ENCODE measurements at places on chromosomes 2 and 18.

GRCh38 chr2:136021976-136022375 is 36.5 kb upstream of the DARS1 start:
- DNase-seq = no peak

GRCh38 chr2:16566701-16567100 is 98.9 kb downstream of the CYRIA start:
- no peak for DNase-seq

- no peak for DNase-seq
Observed at GRCh38 chr2:46269001-46269400, 28.2 kb upstream of the EPAS1 start.

DNA sequence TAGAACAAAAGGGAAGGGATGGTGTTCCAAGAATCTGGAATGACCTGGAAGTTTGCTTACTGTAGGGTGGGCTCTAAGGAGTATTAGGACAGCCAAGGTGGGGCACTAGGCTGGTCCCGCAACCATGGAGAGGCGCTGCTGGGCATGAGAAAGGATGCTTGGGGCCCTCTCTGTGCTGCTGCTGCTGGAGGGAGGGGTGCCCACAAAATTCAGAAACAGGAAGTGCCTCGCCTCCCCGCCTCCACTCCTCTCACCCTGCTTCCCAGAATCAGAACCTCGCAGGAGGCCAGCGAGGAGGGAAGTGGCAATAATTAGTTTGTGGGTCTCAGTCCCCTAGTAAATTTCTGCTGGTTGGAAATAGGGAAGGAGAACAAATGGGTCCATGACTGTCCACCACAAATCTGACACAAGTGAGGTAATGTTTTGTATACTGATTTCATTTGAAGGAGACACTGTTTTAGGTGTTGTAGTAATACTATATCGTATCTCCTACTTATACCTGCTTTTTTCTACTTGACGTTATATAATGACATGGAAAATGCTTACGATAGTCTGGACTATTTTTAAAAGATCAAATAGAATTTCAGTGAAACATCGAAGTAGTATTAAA is 7.9 kb upstream of the PDCL3 start:
- DNase-seq = peak; percentile 36

DNA sequence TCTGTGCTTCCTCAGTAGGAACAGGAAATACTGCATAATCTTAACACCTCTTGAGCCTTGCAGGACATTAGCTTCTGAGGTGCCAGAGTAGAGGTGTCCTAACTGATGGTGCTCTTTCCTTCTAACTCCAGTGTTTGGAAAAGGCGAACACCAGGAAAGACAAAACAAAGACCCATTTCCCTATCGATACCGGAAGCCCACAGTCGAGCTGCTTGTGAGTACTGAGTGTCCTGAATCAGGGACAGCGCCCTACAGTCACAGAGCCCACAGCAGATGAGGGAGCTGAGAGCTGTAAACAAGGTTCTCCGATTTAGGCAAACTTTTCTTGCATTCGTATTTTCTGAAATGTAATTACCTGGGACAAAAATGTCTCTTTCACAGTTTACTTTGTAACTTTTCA is 50.7 kb downstream of the SLC14A2 start:
- no peak for DNase-seq

DNA sequence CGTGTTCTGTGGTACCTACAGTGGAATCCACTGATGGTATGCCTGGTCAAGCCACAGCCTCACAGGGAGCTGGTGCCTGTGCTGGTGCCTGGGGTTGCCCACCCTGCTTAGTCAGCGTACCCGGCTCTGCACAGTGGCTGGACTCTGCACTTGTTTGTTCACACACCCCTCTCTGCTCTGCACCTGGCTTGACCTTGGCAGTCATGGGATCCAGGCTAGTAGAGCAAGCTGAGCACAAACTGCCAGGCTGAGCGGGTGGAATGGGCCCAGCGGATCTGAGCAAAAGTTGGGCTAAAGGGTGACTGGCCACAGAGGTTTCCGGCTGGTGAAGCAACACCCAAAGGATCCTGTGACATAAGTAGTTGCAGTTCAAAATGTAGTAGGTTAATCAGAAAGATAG is 163.5 kb downstream of the CDH19 start:
- DNase-seq = no peak

- no peak for DNase-seq
Observed at GRCh38 chr2:127577208-127577475, 41.7 kb downstream of the MYO7B start.

GRCh38 chr2:36339607-36340218 is 15.9 kb upstream of the CRIM1 start:
- no peak for DNase-seq

DNA sequence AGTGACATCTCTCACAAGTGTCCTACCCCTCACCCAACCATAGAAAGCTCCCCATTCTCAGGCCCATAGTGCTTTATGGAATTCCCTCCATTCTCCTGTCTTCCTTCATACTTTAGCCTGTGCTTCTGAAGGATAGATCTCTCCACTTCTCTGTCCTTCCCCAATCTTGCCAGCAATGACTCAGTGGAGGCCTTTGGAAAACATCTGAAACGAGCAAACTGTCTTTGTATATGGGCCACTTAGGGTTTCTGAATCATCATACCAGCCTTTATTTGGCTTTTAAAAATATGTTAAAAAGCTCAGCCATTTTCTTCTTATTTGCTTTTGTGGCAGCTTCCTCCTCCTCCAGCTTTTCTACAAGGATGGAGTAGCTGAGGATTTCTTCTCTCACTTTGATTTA is 65.6 kb upstream of the ZNF385B start:
- no peak for DNase-seq

DNA sequence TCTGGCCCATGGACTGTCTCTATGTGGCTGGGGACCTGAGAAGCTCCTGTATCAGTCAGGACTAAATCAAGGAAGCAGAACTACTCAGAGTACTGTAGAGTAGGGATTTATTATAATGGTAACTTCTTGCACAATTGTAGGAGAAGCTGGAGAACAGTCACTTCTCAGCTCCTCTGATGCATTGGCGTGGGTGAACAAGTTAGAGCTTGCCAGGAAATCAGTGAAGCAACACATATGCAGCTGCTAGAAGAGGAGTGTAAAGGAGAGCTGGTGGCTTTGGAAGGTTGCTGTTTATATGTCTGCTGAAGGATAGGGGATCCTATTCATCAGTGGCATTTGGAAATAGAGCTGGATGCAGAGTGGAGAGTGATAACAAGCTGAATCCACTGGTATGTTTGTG is 215.5 kb upstream of the CWC22 start:
- DNase-seq = no peak

GRCh38 chr18:60044290-60045006 is 144.7 kb downstream of the PMAIP1 start:
- DNase-seq = no peak

GRCh38 chr2:41483226-41483625 is 564.6 kb upstream of the PKDCC start:
- no peak for DNase-seq

GRCh38 chr2:236785611-236786057 is 216.0 kb downstream of the ACKR3 start:
- no peak for DNase-seq

DNA sequence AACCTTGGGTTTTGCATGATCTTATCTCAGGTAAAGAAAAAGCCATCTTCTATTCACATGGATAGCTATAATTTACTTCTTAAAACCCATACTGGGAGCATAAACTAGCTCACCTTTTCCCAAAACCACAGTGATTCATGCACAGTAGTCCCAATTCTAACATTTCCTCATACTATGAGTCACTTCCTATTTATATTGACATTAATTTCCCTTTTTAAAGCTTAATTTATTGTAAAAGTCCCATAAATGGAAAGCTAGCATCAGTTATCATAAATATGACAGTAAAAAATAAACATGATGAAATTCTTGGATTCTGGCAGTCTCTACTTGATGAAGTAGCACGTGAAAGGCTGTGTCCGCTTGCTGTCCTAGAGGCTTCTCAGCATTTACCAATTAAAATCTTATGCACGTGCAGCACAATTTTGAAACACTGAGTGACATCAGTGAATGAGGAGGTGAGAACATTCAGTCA is 180.1 kb downstream of the CDH2 start:
- no peak for DNase-seq

DNA sequence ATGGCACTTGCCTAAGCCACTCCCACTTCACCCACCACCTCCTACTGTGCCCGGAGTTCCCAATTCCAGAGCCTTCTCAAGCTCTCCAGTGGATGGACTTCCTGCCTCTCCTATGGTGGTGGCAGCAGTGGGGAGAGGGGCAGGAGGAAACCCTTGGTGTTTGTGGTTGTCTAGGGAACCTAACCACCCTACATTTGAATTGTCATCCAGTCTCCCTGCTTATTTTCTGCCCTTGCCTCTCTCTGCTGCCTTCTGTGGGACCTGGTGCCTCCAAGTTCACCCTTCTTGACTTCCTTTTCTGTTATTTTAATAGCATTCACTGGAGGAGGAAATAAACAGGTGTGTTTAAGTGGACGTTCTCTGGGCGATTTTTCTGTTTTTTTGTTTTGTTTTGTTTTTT is 50.0 kb upstream of the HPCAL1 start:
- no peak for DNase-seq

- DNase-seq = no peak
Observed at GRCh38 chr2:37966326-37966725, 41.2 kb downstream of the RMDN2 start.

GRCh38 chr18:9803063-9803697 is 82.6 kb upstream of the TXNDC2 start:
- DNase-seq = no peak

DNA sequence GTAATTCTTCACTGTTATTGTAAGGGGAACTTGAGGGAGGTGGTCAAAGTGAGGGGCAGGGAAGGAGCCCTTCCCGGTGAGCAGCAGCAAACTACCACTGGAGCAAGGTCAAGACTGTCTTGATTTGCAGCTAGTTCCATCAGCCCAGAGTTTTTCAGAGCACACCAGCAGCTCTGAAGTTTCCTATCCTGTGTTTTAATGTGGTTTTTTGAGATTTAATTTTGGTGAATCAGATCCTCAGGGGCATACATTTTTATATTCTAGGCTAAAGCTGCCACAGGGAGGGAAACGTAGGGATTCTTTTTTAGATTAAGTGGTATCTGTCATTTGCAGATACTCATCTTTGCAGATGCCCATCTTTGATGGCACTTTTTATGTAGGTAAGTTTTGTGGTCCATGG is 67.1 kb upstream of the KCNE4 start:
- DNase-seq = no peak

- no peak for DNase-seq
Observed at GRCh38 chr2:33366473-33366872, 110.0 kb upstream of the RASGRP3 start.

DNA sequence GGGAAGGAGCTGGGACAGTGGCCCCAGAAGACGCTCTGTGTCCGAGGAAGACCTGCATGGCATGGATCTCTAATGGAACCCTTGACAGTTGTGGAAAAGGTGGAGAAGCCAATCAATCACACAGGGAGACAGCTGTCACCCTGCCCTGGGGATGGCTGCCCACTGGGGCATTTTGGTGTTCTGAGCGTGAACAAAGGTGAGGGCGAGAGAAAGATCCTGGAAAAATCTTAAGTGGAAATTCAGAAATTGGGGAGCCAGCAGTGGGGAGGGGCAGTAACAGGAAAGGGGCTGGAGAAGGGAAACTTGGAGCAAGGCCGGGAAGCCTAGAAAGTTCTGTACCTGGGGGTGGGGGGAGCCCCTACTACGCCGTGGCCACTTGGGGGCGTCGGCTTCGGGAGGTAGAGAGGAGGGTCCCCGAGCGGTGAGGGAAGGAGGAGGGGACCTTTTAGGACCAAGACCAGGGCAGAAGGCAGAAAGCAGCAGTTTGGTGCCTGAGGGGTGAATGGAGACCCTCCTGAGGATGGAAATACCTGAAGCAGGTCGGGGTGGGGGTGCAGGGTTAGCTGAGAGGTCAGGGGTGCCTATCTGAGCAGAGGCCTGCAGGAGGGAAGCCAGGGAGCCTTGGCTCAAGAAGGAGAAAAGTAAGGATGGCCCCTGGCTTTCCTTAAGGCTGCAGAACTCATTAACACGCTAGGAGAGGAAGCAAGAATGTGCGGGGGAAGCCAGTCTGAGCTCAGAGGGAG is 30.0 kb downstream of the NGEF start:
- no peak for DNase-seq

GRCh38 chr2:28152585-28153280 is 239.9 kb upstream of the FOSL2 start:
- no peak for DNase-seq

GRCh38 chr2:27431395-27431794 is 3.0 kb downstream of the NRBP1 start:
- DNase-seq = no peak

GRCh38 chr2:75994759-75995158 is 284.0 kb upstream of the GCFC2 start:
- no peak for DNase-seq

- DNase-seq = no peak
Observed at GRCh38 chr2:158403237-158403636, 53.3 kb downstream of the CCDC148 start.

Data from stimulated activated CD4-positive, alpha-beta T cell treated with anti-CD3 and anti-CD28 coated beads, Interleukin-2, amount 100 ng/mL, for 48 hours (primary cell).